ENCODE measurements at places on chromosomes 16 and 17.

DNA sequence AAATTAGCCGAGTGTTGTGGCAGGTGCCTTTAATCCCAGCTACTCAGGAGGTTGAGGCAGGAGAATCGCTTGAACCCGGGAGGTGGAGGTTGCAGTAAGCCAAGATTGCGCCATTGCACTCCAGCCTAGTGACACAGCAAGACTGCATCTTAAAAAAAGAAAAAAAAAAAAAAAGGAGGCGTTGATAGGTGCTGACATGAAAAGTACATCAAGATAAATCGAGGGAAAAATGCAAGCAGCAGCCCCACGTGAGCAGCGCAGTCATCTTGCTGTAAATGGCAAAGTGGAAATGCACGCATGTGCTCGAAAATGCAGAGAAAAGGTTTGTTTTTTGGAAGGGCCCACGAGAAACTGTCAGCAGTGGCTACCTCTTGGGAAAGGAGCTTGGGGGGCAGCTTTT is 20.9 kb downstream of the MXRA7 start:
- no peak for DNase-seq

DNA sequence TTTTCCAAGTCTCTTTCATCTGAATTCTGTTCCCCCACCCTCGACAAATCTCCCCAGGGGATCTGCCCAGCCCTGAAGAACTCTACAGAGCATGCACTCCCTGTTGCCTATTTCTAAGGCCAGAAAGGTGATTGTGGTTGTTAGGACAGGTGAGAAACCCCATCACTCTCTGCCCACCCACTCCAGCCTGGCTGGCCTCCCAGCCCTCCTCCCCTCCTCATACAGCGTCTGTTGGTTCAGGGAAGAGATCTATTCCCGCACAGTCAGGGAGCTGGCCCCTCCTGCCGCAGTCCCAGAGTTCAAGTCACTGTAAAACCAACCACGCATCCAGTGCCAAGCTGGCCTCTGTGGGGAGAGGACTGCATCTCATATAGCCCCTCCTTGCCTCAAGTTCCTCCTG is 98.7 kb downstream of the KCNJ12 start:
- no peak for DNase-seq

DNA sequence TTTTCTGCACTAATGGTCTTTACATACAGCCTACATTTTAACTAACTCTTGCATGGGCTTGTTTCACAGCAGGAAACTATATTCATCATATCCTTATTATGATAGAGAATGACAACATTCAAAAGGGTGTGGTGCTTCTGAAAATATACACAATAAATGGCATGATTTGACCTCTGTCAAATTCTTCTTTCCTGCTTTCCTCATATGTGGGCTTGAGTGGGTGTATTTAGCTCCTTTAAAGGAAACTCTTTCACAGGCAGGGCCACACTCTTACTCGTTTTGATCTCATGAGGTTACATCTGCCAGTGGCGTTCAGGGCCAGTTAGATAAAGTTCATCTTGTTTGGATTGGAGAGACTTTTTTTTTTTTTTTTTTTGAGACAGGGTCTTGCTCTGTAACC is 6.1 kb downstream of the SLC35G3 start:
- DNase-seq = peak; percentile 19

DNA sequence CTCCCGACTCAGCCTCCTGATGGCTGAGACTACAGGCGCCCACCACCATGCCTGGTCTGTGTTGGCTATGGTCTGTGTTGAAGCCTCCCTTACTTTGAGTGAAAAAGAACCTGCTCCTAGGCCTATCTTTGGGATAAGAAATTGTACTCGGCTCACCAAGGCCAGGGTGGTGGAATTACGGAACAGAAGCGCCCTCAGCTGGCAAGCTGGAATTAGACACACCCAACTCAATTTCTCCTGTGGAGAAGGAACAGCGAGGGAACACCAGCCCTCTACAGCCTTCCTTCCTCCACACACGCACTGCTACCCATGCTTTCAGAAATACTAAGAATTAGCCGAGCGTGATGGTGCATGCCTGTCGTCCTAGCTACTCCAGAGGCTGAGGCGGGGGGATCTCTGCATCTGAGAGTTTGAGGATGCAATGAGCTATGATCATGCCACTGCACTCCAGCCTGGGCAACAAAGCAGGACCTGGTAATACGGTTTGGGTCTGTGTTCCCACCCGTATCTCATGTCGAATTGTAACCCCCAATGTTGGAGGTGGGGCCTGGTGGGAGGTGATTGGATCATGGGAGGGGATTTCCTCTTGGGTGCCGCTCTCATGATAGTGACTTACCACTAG is 40.1 kb upstream of the RBBP6 start:
- no peak for DNase-seq

- no peak for DNase-seq
Measured at GRCh38 chr16:74666010-74666421, 661 bp downstream of the RFWD3 start.

DNA sequence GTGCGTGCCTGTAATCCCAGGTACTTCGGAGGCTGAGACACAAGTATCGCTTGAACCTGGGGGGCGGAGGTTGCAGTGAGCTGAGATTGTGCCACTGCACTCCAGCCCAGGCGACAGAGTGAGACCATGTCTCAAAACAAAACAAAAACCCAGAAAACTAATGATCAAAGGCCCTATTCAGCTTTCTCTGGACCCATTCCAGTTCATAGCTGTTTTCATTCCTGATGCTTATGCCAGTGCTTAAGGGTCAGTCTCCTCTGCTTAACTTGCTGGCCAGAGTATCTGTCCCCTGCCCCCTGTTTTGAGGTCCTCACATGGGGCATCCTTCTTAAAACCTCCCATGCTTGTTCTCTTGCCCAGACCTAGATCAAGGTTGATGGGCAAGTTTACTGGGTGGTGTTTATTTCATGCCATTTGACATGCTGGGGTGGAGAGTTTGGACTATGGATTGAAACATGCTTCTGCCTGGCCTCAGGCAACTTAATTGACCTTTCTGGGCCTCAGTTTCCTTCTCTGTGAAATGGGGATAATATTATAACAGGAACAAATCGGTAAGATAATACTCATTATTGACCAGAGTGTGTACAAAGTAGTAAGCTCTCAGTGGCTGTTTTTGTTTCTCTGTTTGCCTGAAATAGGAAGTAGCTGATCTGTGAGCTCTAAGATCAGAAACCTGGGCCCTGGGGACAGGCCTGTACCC is 369.8 kb downstream of the CPPED1 start:
- no peak for DNase-seq

DNA sequence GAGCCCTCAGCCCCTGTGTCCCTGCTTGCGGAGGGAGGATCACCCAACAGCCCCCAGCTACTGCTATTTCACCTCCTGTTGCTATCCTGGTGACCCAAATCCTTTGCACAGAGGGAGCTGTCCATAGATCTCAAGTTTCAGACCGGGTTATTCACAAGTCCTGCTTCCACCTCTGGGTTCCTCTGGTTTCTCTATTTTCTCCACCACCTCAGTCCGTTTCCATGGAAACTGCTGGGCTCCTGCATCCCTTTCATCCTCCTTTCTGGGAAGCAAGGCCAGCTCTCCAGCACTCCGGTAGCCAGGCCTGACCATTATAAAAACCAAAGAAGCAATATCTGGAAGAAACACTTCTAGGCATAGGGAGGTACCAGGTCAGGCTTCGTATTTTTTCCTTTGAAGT is 4.8 kb upstream of the CALB2 start:
- DNase-seq = no peak

- DNase-seq = no peak
Measured at GRCh38 chr17:72516772-72517399, 396.1 kb downstream of the SOX9 start.

GRCh38 chr16:30054959-30055553 is 10.5 kb upstream of the ALDOA start:
- no peak for DNase-seq

- DNase-seq = peak; percentile 43
Measured at GRCh38 chr17:41492771-41493170, 3.1 kb upstream of the KRT36 start.

GRCh38 chr16:85459529-85460251 is 153.4 kb upstream of the GSE1 start:
- no peak for DNase-seq

DNA sequence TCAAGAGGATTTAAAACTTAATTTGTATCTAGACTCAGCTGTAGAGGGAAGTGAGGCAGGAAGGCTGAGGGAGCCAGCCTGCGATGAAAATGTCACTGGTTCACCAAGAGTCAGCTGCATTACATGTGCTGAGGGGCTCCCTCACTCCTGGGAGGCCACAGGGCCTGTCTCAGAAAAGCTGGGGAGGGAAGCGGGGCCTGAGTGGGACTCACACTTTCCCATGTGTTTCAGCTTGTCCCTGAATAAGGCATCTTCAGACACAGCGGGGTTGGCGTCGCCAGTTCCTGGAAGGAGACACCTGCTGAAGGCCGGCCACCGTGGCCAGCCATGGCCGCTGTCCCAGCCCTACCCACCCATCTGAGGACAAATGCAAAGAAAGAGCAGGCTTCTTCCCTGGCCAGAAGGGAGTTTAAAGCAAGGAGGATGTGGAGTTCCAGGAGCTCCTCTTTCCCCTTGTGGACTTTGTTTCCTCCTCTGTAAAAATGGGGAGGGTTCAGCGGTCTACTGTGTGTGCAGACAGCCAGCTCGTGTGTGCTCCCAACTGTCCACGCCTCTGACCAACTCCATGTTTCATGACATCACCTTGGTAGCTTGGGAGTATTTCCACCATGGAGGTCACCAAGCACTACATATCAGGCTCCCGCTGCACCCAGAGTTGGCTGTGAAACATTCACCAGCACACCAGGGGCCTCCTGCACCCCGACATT is 19.2 kb upstream of the MRPS23 start:
- no peak for DNase-seq

GRCh38 chr16:84914273-84914672 is 94.5 kb downstream of the CRISPLD2 start:
- no peak for DNase-seq

DNA sequence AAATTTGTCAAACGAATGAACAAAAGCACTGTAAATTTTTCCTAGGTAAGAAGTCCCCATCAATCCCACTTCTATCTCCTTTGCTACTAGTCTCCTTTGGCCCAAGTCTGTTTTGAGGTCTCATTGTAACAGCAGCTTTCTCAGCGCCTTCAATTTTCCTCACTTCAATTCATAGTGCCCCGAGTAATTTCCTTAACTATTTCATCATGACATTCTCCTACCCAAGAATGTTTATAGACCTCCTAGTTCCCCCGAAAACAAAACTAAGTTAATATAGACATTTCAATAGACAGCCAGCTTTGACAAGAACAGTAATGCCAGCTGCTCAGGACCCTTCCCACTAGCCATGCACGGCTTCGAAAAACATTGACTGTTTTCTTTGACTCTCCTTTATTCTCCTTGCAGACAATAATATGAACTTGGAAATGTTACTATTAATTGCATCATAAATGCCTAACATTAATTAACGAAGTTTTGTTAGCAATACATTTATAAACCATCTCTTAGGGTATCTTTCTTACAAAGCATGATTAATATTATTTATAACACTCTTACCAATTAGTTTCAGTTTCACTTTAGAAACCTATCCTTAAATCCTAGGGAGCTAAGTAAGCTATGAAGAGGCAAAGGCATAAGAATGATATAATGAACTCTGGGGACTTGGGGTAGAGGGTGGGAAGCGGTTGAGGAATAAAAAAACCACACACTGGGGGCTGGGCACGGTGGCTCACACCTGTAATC is 22.8 kb downstream of the GLG1 start:
- DNase-seq = peak; percentile 56

DNA sequence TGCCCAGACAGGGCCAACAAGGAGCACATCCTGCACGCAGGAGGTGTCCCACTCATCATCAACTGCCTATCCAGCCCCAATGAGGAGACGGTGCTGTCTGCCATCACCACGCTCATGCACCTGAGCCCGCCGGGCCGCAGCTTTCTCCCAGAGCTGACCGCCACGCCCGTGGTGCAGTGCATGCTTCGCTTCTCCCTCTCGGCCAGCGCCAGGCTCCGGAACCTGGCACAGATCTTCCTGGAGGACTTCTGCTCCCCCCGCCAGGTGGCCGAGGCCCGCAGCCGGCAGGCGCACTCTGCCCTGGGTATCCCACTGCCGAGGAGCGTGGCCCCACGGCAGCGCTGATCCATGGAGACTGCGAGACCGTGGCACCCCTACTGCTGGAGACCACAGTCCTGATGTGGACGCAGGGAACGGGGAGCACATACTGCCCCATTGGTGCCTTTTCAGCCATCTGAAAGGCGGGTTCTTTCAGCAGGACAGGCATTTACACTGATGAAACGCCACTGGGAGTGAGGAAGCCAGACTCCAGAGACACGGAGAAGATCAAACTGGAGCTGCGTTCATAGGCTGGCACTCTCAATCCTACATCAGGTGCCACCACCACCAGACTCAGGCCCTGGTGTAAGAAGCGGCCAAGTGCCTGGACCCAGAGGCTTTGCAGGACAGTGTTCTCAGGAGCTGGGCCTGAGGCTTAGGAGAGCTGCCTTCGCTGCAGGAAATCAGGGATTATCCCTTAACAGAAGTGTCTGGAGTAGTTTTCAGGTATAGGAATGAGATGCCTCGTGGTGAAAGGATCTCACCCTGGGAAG is 2.6 kb downstream of the NT5C start:
- DNase-seq = no peak

DNA sequence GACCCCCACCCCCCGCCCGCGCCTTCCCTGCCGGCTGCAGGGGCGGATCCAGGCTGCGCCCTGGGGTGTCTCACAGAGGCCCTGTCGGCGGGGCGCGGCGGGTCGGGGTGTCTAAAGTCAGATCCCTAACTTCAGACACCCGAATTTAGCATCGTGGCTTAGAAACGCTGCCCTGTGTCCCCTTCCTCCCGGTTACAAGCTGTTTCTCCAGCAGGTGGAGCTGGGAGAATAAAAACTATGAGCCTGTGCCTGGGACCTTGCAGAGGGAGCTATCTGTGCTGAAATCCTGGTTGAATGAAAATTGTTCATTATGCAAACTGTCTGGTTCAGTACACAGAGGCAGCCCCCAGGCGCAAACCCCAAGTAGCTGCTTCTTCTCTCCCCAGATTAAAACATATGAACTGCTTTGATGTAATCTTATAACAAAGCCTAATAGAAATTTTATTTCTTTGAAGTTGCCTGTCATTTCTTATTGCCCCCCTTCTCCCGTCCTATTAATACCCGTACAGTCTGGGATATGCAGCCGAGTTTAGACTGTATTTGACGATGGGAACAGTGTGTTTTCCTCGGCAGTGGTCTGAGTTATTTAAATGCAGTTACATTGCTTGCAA is 79.0 kb downstream of the RPA1 start:
- peak; percentile 76 for DNase-seq

DNA sequence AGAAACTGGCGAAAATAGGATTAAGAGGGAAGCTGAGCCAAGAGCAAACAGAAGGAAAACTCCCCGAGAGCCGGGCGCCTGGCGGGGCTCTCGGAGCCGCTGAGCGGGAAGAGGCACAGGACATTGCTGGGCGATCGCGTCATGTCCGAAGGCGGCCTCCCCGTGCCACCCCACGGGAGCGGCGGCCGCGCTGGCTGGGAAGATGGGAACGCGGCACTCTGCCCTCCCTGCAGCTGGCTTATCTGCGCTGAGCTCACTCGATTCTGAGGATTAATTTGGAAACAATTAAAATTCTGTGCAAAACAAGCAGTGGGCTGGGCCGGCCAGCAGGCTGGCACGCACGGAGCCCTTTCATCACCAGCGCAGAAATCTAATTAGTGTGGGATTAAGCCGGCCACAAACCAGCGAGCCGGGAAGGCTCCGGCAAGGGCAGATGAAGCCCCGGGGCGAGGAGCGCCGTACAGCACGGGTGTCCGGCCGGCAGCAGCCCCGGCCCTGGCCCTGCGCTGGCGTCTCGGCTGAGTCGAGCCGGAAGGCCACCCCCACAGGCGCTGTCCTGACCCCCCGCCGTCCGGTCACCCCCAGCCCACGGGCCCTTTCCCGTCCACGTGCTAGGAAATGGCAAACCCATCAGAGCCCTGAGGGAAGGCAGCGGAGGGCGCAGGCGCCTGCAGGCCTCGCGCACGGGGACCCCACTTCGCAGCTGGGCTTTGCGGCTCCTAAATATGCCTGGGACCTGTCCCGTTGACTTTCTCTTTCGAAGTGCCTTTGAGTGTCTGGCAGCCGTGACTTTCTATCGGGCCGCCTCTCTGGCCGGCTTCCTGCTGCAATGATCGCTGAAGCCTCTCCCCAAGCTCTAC is 37.9 kb downstream of the SOX8 start:
- DNase-seq = peak; percentile 75
